ENCODE measurements at places on chromosomes 13 and 19.
A peak's percentile ranks its signal among the peaks of the same experiment; 100 is the strongest.

- no peak for DNase-seq
Measured at GRCh38 chr13:80203496-80203895, 137.4 kb downstream of the SPRY2 start.

- DNase-seq, result no peak
Measured at GRCh38 chr19:995051-995827, 5.0 kb upstream of the GRIN3B start.

DNA sequence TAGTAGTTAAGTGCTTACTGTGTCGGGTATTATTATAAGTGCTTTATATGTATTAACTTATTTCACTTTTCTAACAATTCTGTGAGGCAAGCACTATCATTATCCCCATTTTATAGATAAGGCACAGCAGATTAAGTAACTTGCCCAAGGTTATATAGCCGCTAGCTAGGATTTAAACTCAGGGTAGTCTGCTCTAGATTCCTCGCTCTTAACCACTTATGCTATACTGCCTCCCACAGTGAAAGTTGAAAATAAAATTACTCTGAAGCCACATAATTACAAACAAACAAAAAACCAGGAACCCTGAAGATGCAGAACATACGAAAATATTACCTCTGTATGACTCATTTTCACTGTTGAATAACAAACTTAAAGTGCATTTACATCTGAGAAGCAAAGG, 3.9 kb downstream of the TEX30 start:
- DNase-seq, result no peak

DNA sequence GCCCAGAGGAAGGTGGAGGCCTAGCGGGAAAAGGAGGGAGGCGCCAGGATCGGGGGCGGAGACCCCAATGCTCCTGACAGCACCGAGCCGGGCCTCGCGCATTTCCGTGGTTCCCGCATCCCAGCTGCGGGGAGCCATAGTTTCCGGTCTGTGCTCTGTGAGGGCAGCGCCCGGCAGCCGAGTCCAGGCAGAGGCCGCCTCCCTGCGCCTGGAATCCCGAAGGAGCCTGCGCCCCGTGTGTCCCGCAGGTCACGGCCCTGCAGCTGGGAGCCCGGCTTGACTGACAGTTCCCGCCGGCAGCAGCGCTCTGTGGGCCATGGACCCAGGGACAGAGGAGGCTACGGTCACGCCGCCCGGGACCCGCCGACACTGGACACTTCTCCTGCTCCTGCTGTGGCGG, 74.6 kb upstream of the C13orf46 start:
- no peak for DNase-seq

- peak; percentile 54 for DNase-seq
Measured at GRCh38 chr19:3343619-3344502, 22.5 kb upstream of the NFIC start.

GRCh38 chr13:50758796-50759195, 84.7 kb downstream of the DLEU7 start:
- DNase-seq, result no peak

DNA sequence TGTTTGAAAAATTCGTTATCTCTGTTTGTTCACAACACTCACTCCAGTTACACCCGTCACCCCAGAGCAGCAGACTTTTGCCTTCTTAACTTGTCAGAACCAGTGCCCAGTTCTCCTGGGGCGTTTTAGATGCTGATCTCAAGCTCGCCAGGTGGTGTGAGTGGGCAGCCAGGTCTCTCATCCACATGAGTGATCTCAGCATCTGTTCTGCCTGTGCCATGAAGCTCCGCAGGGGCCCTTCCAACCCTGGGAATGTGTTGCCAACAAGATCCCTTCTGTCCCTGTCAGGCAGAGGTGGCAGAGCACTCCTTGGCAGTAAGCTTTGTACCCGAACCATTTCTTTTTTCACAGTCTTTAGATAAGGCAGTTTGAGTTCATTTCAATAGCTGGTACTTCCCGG, 896.5 kb downstream of the UQCRFS1 start:
- no peak for DNase-seq

DNA sequence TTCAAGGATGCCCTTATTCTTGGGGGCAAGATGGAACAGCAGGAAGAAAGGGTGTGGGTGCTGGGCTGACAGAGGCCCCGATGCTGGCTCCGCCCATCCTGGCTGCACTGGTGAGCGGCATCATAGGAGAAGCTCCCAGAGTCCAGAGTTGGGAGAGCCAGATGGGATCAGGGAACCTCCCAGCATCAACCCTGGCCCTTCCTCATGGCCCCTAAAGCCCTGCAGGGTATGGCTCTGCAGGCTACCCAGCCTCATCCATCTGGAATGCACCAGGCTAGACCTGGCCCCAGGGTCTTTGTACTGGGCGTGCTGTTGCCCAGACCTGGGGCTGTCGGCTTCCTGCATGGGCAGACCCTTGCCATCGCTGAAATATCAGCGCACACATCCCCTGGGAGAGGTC, 7.9 kb upstream of the ELL start:
- DNase-seq, result no peak

DNA sequence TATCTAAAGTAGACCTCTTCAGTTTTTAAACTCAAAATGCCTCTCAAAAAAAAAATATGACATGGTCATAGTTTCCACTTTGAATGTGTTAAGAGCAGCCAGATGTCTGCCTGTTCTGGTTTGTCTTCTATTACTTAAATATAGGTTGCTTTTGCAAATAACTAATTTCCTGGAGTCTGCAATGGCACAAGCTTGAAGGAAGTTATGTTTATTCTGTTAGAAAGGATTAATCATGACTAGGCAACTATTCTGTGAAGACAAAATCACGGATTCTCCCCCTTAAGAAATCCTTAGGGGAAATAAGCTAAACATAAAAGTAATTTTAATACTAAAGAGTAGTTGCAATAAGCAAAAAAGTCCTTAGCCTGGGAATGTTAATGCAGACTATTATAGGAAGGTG, 26.3 kb downstream of the SKA3 start:
- no peak for DNase-seq

DNA sequence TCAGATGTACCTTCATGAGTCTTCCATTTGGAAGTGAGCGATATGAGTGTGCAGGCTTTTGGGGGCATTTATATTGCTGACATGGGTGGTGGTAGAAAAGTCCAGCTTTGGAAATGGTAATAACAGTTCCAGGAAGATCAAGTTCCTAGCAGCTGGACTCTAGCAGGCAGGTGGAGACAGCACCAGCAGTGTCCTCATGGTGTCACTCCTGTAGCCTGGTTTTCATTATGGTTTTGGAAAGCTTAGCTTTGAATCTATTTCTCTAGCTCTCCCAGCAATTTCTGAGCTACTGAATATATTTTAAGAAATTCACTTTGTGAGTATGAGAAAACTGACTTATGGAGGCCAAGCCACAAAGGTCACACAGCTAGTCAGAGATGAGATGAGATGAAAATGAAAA, 523.2 kb upstream of the HTR2A start:
- DNase-seq, result no peak

GRCh38 chr19:5683177-5683886, 2.5 kb downstream of the HSD11B1L start:
- no peak for DNase-seq

- DNase-seq, result no peak
Measured at GRCh38 chr19:17716309-17716929, 2.9 kb upstream of the MAP1S start.

DNA sequence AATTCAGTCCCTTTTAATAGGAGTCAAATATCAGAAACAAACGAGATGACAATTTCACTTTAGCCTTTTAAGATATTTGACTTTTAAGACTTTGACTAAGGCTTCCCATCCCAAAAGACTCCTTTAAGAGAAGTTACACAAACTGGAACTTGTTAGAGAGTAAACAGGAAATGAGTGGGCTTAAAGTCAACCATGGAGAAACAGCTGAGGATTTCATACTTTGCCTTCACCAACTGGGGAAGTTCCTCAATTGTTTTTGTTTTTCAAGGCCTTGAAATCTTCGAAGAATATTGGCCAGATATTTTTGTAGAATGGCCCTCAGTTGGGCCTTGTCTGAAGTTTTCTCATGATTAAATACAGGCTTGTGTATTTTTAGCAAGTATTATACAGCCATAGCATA, 227.3 kb downstream of the POU4F1 start:
- DNase-seq, result no peak

DNA sequence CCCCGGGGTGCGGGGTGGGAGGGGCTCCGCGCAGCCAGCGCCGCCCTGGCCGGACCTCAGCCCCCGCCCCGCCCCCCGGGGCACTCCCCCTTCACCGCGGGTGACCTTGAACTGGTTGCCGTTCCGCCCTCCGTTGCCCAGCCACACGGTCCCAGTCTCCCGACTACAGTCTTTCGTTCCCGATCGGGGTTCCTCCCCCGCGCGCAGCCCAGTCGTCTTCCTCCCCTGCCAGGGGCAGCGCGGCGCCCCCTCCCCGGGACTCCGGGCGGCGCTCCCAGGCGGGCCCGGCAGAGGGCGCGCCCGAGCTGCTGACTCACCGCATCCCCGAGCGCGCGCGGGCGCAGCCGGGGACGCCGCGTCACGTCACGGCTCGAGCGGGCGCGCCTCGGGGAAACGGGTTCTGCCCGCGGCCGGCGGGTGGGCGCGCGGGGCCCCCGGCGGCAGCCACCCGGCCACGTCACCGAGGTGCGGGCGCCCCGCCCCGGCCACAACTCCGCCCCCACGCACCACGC, 459 bp downstream of the MIDN start:
- peak; percentile 77 for DNase-seq

GRCh38 chr13:26664286-26664685, 96.3 kb downstream of the GPR12 start:
- no peak for DNase-seq

GRCh38 chr13:112746044-112746443, 56.2 kb downstream of the ATP11A start:
- DNase-seq, result no peak

GRCh38 chr13:59261928-59262488, 901.7 kb downstream of the DIAPH3 start:
- DNase-seq, result no peak

- no peak for DNase-seq
Measured at GRCh38 chr13:74226791-74227475, 92.7 kb upstream of the KLF12 start.

- no peak for DNase-seq
Measured at GRCh38 chr19:46081928-46082727, 41.3 kb upstream of the IGFL4 start.

GRCh38 chr13:112894423-112894672, 74.7 kb upstream of the MCF2L start:
- DNase-seq, result no peak

DNA sequence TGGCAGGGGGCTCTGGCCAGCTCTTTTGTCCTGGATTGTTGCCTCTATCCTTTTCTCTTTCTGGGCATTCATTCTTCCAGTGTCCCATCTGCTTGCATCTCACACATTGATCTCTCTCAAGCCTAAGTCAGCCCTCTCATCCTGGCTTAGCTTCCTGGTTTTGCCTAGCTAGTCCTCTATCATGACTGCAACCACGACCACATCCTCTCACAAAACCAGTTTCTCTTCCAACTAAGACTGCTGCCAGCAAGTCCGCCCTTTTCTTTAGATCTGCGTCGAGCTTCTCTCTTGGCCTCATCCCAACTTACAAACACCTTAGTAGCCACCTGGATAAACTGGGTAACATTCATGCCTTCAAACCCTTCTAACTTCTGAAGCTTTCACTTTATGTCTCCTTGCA, 212.2 kb upstream of the HTR2A start:
- no peak for DNase-seq

- DNase-seq, result no peak
Measured at GRCh38 chr19:23978068-23978467, 63.4 kb downstream of the ZNF726 start.

GRCh38 chr13:47588676-47589075, 412.4 kb downstream of the SUCLA2 start:
- no peak for DNase-seq

Data from activated CD4-positive, alpha-beta T cell treated with anti-CD3 and anti-CD28 coated beads, Interleukin-2, amount 50 U/mL, for 48 hours (primary cell).